ENCODE measurements at places on chromosomes 5 and 9. TPM values are rescaled to one million over a fixed set of nuclear protein-coding genes. Genes with fewer than 3 reads are reported as not detected.
A peak's percentile ranks its signal among the peaks of the same experiment; 100 is the strongest.

Gene TUSC1
- 4.3 TPM for polyA plus RNA-seq

Gene NEURL1B
- polyA plus RNA-seq = 29.1 TPM

- no peak overlapping the region for H3K4me3 ChIP-seq
- H3K36me3 ChIP-seq = no peaks in the 10 kb centered on the region
- no peaks in the 10 kb centered on the region for H3K27me3 ChIP-seq
- no peak for DNase-seq
Observed at GRCh38 chr5:122141751-122142150, 12.4 kb downstream of the ZNF474 start.

DNA sequence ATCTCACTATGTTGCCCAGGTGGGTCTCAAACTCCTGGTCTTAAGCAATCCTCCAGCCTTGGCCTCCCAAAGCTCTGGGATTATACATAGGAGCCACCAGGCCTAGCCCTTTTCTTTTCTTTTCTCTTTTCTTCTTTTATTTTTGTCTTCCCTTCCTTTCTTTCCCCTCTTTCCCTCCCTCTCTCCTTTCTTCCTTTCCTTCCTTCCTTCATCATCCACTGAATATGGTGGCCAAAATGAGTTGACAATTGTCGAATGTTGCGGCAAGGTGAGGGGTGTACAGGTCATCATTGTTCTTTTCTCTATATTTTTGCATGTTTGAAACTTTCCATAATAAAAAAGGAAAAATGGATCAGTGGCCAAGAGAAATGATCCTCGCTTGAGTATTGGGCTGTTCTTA lies 32.1 kb upstream of the BASP1 start:
- no peak overlapping the region for H3K27ac ChIP-seq
- H3K4me1 ChIP-seq = peaks cover 12% of the 10 kb centered on the region
- no peaks in the 10 kb centered on the region for H3K27me3 ChIP-seq
- DNase-seq = no peak
- no peaks in the 10 kb centered on the region for H3K36me3 ChIP-seq

DNA sequence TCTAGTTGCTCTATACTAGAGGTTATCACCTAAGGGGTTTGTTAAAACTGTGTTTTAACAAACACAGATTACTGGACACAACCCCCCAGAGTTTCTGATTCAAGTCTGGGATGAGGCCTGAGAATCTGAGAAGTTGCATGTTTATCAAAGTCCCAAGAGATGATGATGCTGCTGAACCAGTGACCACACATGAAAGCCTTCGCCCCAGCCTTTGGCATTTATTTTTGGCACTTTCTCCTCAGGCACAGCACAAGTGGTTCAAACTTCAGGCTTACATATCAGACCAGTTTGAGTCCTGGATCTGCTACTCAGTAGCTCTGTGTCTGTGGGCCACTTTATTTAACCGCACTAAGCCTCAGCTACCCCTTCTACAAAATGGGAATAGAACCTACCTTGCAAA lies 407.2 kb upstream of the PIK3R1 start:
- no peaks in the 10 kb centered on the region for H3K36me3 ChIP-seq
- H3K27ac ChIP-seq = peak overlapping the region; percentile 56
- no peak for DNase-seq
- H3K4me1 ChIP-seq = peaks cover 12% of the 10 kb centered on the region
- no peaks in the 10 kb centered on the region for H3K27me3 ChIP-seq
- H3K4me3 ChIP-seq = no peak overlapping the region

DNA sequence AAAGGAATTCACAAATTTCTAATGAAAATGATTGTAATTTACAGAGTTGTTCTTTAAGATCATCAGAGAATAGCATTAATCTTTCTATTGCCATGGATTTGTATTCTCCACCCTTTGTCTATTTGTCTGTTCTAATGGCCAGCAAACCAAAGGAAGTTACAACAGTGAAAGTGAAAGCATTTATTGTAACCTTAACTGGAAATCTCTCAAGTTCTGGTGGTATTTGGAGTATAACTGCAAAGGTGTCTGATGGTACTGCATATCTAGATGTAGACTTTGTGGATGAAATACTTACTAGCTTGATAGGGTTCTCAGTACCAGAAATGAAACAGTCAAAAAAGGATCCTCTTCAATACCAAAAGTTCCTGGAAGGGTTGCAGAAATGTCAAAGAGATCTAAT lies 21.7 kb downstream of the RMI1 start:
- no peak overlapping the region for H3K27ac ChIP-seq
- no peaks in the 10 kb centered on the region for H3K36me3 ChIP-seq
- H3K27me3 ChIP-seq = no peaks in the 10 kb centered on the region
- H3K4me1 ChIP-seq = no peaks in the 10 kb centered on the region

- no peaks in the 10 kb centered on the region for H3K4me1 ChIP-seq
- no peak within 1 kb of the TSS for H3K27ac ChIP-seq
- H3K4me3 ChIP-seq = no peak within 1 kb of the TSS
- no peaks in the 10 kb centered on the region for H3K36me3 ChIP-seq
Observed at GRCh38 chr9:21141427-21141882, at the start of gene IFNW1. IFNW1 (minus strand) TSS chr9:21141832; CDS start chr9:21141570, 262 bp downstream.

DNA sequence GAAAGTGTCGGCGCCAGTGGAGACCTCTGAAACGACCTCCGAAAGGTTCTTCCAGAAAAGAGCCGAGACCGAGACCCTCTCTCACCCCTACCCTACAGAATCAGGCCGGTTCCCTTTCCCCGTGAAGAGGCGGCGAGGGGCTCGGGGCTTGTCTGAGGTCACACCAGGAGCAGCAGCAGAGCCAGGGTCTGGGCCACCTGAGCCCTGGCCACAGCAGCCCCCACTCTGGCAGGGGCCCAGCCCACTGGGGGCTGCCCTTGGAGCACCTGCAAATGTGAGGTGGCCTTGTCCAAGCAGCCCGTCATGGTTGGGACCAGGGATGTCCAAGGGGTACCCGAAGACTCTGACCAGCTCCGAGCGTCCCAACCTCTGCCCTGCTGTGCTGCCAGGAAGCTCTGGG lies 9.2 kb downstream of the AGPAT2 start:
- peaks cover 43% of the 10 kb centered on the region for H3K36me3 ChIP-seq
- no peaks in the 10 kb centered on the region for H3K27me3 ChIP-seq
- H3K4me3 ChIP-seq = no peak overlapping the region
- no peak for DNase-seq
- no peak overlapping the region for H3K27ac ChIP-seq
- H3K4me1 ChIP-seq = peaks cover 28% of the 10 kb centered on the region

GRCh38 chr5:55456216-55456895 lies 78.4 kb downstream of the PLPP1 start:
- H3K27me3 ChIP-seq = no peaks in the 10 kb centered on the region
- H3K27ac ChIP-seq = no peak overlapping the region
- peaks cover 32% of the 10 kb centered on the region for H3K36me3 ChIP-seq
- no peaks in the 10 kb centered on the region for H3K4me1 ChIP-seq
- DNase-seq = no peak
- H3K4me3 ChIP-seq = no peak overlapping the region

GRCh38 chr5:151123897-151124751 lies 33.5 kb downstream of the ANXA6 start:
- H3K4me3 ChIP-seq = no peak overlapping the region
- DNase-seq = peak; percentile 51
- no peaks in the 10 kb centered on the region for H3K27me3 ChIP-seq
- peak overlapping the region; percentile 37 for H3K27ac ChIP-seq
- H3K36me3 ChIP-seq = peaks cover 100% of the 10 kb centered on the region

DNA sequence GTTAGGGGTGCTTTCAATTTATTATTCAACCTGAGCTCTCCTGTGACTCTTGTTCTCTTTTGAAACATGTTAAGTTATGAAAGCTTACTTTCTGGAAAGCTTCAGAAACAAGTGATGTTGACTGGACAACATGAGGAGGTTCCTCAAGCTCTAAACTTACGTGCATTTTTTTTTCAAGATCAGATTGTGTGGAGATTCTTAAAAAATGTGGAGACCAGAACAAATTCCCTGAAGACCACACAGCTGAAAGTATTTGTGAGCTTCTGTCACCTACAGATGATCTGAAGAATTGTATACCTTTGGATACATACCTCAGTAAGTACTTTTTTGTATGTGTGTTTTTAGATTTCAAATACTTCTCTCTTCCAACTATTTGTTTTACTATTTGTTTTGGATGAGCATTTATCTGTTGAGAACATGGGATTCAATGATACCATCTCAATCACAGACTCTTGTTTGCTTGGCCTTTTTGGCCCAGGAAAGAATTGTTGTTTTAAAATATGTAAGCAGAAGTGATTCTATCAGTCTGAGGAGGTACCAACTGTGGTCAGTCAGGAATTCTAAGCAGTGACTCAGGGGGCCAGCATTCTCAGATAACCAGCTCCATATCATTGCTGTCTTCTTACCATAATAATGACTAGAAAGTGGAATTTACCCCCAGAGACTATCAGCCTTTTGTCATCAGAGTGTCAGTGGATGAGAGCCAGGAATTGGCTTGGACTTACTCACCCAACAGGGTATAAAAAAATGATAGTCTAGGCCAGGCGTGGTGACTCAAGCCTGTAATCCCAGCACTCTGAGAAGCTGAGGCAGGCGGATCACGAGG lies 34.4 kb upstream of the GLIPR2 start:
- no peaks in the 10 kb centered on the region for H3K27me3 ChIP-seq
- H3K4me1 ChIP-seq = peaks cover 8% of the 10 kb centered on the region
- no peak overlapping the region for H3K27ac ChIP-seq
- H3K4me3 ChIP-seq = no peak overlapping the region
- H3K36me3 ChIP-seq = no peaks in the 10 kb centered on the region
- no peak for DNase-seq

DNA sequence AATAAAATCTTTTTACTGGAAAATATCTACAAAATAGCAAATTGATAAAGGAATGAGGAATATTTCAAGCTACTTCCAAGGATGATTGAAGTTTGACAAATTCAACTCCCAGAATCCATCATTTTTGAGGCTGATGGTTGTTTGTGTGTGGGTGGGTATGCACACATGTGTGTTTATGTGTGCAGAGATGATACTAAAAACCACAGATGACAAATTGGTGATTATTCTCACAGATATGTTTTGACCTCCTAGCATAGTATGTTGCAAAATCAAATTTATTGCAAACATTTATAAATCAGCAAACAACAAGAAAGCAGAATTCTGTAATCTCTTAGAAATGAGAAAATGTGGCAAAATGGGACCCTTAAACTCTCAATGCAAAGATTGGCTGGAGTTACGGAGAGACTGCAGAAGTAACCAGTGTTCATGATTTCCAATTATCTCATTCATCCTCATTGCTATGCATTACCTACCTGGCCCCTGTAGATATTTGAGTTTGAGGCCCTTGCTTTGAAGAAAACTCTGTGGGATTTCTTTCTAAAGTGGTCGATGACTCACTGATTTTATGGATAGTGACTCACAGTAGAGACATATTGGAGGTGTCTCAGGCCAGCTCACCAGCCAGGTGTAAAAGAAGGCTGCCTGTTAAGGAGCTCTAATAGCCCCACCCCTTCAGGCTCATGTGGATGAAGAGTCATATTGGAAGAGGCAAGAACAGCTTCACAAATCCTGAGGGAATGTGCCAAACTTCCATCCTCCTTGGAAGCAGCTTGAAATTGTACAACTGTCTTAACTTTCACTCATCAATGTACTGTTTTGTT lies 44.6 kb upstream of the TMC1 start:
- no peak overlapping the region for H3K27ac ChIP-seq
- peaks cover 13% of the 10 kb centered on the region for H3K4me1 ChIP-seq
- DNase-seq = no peak
- H3K27me3 ChIP-seq = no peaks in the 10 kb centered on the region
- H3K4me3 ChIP-seq = no peak overlapping the region
- no peaks in the 10 kb centered on the region for H3K36me3 ChIP-seq

DNA sequence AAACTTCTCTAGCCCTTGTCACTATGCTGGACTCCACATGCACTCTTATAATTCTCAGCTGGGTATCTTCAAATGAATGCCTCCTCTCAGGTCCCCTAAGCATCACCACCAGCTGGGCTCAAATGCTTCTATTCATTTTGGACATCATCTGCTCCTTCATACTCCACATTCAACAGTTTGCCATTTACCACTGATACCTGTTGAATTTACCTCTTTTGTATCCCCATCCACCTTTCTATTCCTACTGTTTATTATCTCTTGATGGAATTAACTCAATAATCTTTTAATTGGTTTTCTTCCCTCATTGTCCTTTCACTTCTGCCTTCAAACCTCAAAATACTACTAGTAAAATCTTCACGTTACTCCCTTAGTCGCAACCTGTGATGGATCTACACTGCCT lies 14.5 kb downstream of the RANBP6 start:
- H3K4me3 ChIP-seq = no peak overlapping the region
- H3K27me3 ChIP-seq = no peaks in the 10 kb centered on the region
- H3K4me1 ChIP-seq = peaks cover 64% of the 10 kb centered on the region
- peaks cover 8% of the 10 kb centered on the region for H3K36me3 ChIP-seq

GRCh38 chr5:180367300-180367699 lies 14.2 kb upstream of the GFPT2 start:
- no peak overlapping the region for H3K27ac ChIP-seq
- no peaks in the 10 kb centered on the region for H3K27me3 ChIP-seq
- H3K4me3 ChIP-seq = no peak overlapping the region
- H3K36me3 ChIP-seq = no peaks in the 10 kb centered on the region

GRCh38 chr9:72601615-72602014 lies 80.2 kb downstream of the TMC1 start:
- no peaks in the 10 kb centered on the region for H3K36me3 ChIP-seq
- H3K4me3 ChIP-seq = no peak overlapping the region
- no peak for DNase-seq
- H3K4me1 ChIP-seq = no peaks in the 10 kb centered on the region
- no peaks in the 10 kb centered on the region for H3K27me3 ChIP-seq
- no peak overlapping the region for H3K27ac ChIP-seq

- DNase-seq = no peak
- H3K27ac ChIP-seq = no peak overlapping the region
- H3K36me3 ChIP-seq = no peaks in the 10 kb centered on the region
Observed at GRCh38 chr5:112656451-112656850, 81.2 kb upstream of the APC start.

- no peak overlapping the region for H3K27ac ChIP-seq
- peak overlapping the region; percentile 53 for H3K4me3 ChIP-seq
- peaks cover 75% of the 10 kb centered on the region for H3K27me3 ChIP-seq
Observed at GRCh38 chr5:84382363-84383295, 2.1 kb downstream of the EDIL3 start.

- no peaks in the 10 kb centered on the region for H3K36me3 ChIP-seq
- no peaks in the 10 kb centered on the region for H3K4me1 ChIP-seq
- no peak overlapping the region for H3K4me3 ChIP-seq
- H3K27ac ChIP-seq = no peak overlapping the region
- no peak for DNase-seq
Observed at GRCh38 chr5:13763719-13764118, 180.8 kb downstream of the DNAH5 start.

GRCh38 chr5:127923804-127924570 lies 159.6 kb upstream of the SLC12A2 start:
- H3K27ac ChIP-seq = no peak overlapping the region
- no peak for DNase-seq
- H3K27me3 ChIP-seq = no peaks in the 10 kb centered on the region
- H3K4me1 ChIP-seq = no peaks in the 10 kb centered on the region
- no peak overlapping the region for H3K4me3 ChIP-seq

DNA sequence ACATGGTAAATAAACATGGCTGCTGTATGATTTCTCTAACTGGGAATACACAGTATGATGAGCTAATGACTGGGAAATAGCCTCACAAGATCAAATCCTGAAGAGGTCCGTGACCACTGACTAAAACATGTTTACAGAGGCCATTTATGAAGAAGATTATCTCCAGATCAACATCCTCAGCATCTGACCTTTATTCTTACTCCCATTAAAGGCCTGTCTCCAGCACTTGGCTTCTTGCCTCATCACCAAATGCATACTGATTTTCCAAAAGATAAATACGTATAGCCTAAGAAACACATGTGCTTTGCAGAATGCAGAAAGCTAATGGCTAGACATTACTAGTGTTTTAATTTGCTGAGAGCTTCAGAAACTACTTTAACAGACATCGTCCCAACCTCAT lies 108.0 kb upstream of the TSLP start:
- H3K27ac ChIP-seq = no peak overlapping the region
- H3K27me3 ChIP-seq = no peaks in the 10 kb centered on the region
- H3K36me3 ChIP-seq = no peaks in the 10 kb centered on the region
- H3K4me1 ChIP-seq = no peaks in the 10 kb centered on the region
- H3K4me3 ChIP-seq = no peak overlapping the region
